HFF-Myc (cell line): ENCODE measurements at places on chromosomes 1 and 21.

DNA sequence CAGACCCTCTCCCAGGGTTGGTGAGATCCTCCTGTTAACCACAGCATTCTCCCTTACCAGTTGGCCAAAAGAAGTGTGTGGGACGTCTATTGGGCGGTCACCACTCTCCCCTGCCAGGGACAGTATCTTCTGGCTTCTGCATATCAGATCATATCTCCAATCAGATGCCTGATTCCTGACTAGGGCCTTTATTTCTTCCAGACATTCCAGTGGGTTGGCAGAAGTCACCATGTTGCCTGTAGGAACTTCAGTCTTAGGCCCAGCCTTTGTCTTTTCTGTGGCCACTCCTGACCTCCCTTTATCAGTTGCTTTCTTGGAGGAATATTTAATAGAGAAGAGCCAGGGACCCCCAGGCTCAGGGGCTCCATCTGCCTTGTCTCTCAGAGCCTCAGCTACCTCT lies 130.4 kb upstream of the F3 start:
- DNase-seq = no peak

- no peak for DNase-seq
Measured at GRCh38 chr21:31186916-31187315, 148.6 kb upstream of the KRTAP19-8 start.

GRCh38 chr1:98001764-98002163 lies 80.9 kb upstream of the DPYD start:
- DNase-seq = no peak

DNA sequence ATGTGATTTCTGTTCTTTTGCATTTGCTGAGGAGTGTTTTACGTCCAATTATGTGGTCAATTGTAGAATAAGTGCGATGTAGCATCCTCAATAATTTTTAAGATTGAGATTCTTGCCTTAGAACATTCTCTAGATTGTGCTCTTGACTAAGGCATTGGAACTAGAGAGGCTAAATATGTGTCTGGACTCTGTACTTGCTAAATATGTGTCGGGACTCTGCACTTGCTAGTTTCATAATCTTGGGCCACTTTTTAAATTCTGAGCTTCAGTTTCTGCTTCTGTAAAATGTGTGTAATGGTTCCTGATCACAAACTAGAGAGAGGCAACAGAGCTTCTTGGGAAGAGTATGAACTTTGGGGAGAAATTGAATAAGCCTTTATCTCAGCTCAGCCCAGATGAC lies 21.6 kb downstream of the HLX start:
- DNase-seq = no peak

GRCh38 chr1:113905435-113905861 lies 322 bp downstream of the DCLRE1B start:
- DNase-seq = no peak

DNA sequence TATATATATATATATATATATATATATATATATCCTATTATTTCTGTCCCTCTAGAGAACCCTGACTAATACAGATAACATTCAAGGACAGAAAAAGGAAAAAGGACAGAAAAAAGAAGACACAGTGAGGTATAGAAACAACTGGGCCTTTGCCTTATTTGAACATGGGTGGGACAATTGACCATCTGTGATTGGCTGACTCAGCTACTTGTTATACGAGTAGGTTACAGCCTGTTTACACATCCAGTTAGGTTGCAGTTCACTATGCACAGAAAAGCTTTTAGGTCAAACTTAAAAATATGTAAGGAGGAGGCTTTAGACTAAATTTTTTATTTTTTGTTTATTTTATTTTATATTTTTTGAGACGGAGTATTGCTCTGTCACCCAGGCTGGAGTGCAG lies 39.8 kb upstream of the RGS8 start:
- no peak for DNase-seq

DNA sequence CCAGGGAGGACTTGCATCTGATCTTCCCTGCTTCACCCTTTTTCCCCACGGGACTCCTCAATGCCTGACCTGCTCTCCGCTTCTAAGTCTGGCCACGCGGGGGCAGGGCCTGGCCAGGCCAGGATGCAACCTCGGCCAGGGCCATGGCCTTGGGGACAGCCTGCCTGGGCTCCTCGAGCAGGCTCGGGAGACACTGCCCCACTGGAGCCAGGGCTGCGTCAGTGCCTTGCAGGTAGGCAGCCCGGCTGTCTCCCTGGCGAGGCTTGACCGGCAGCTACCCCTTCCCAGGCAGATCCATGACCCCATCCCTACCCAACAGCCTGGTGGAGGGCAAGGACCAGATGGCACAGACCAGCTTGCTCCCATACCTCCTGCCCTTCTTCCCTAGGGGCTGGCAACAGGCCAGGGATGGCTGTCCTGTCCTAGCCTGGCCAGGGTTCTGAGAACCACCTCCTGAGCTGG lies 2.7 kb upstream of the PRDM16 start:
- no peak for DNase-seq

DNA sequence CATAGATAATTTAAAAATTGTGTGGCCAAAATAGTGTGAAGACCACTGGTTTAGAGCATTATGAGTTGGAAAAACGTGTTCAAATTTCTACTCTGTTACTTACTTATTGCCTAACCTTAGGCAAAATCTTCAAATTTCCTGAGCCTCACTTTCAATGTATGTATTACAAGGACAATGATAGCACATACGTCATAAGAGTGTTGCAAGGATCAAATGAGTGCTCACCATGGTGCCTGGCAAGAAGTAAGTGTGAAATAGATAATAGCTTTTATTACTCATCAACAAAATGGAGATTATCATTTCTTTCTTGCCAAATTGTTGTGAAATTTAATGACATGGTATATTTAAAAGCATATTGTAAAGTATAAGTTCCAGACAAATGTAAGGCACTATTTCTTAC lies 57.2 kb downstream of the FH start:
- no peak for DNase-seq

DNA sequence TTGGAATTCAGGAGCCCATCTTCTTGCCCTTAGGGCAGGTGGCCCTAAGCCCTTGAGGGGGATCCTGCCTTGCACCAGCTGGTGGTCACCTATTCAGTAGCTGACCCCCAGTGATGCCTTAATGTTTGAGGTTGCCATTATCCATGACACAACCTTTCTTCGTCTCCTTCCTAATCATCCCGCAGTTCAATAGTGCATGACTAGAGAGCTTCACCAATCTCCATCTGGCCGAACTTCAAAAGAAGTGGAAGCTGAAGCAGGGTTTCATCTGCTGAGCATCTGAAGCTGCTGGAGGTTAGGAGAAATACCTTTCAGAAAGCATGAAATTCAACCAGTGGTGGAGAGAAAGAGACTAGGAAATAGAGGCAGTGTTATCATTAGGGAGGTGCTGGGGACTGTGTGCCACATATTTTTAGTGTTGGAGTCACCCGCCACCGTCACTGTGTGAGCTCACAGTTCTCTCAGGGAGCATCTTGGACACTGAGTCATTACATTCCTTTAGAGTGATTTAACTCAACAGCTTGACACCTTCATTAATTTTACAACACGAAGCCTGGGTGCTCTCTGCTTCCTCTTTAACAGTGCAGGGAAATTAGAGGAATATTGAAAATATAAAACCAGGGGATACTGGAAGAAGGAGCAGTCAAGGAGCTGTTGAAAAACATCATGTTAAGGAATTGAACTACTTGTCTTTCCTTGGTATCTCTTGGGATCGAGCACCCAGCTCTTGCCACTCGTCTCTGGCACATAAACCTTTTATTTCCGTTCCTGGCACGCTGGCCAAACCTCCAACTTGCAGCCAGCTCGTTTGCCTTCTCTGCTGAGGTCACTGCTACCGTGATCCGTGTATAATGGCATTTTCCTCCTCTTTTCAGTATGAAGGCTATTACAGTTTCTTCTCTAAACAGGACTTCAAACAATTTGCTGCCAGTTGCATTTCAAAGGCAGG lies 53.6 kb downstream of the PEX14 start:
- DNase-seq = no peak

DNA sequence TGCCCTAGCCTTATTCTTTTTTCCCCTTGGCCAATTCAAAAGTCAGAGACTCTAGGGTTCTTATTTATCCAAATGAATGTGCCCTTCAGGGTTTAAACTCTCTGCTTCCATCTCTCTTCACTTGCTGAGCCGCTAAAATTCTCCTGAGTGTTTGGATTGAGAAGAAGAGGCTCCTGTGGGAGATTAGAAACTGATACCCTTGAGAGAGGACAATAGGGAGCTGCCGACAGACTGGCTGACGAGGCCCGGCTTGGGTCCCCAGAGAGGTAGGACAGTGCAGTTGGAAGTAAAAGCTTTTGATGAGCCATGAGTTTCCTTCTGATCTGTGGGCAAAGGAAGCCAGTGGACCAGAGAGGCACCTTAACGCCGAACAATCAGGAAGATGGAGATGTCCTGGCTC lies 41.3 kb upstream of the UBE2U start:
- no peak for DNase-seq

DNA sequence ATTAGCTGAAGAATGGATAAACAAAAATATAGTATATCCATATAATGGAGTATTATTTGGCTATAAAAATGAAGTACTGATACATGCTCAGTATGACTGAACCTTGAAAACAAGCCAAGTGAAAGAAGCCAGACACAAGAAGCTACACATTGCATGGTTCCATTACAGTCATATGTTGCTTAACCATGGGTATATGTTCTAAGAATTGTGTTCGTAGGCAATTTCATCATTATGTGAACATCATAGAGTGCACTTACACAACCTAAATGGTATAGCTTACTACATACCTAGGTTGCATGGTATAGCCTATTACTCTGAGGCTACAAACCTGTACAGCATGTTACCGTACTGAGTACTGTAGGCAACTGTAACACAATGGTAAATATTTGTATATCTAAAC lies 28.6 kb upstream of the FCAMR start:
- no peak for DNase-seq

- DNase-seq = no peak
Measured at GRCh38 chr1:71298633-71299032, 217.8 kb upstream of the ZRANB2 start.

- no peak for DNase-seq
Measured at GRCh38 chr1:25129380-25129779, 102.9 kb downstream of the SYF2 start.

DNA sequence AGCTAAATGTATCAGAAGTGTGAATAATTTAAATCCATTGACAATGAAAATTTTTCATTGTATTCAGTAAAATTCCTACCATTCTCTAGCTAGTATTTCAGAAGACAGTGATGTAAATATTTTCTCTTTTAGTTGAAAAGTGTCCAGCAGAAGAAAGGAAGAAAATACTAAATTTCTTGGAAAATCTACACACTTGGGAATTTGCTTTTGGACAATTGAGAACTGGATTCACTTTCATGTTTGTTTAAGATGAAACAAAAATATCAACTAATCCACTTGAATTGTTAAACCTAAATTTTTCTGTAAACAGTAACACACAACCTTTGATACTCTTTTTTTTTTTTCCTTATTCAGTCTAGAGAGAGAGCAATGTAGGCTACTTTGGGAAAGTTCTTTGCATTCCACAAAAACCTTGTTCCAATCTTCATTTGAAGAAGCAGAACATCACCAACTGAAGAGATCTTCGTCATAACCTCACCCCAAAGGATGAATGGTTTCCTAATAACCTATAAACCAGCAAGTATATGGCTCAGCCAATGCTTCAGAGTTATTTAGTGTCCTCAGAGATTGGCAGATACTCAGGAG lies 155.1 kb upstream of the GORAB start:
- DNase-seq = no peak

DNA sequence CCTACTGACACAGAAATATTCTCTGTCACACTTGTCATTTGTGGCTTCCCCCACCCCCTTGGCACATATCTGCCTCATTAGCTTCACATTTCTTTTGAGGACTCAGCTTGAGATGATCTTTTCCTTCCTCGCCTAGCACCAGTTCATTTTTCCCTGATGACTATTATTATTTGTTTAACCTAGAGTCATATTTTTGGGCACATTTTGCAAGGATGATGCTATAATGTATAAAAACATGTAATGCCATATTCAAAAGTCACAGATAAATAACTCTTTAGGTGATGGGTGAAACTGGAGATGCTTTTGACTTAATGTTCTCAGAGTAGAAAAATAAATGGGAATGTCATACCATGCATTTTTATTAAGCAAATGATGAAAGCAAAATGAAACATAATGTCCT lies 202.7 kb downstream of the BACH1 start:
- DNase-seq = no peak

DNA sequence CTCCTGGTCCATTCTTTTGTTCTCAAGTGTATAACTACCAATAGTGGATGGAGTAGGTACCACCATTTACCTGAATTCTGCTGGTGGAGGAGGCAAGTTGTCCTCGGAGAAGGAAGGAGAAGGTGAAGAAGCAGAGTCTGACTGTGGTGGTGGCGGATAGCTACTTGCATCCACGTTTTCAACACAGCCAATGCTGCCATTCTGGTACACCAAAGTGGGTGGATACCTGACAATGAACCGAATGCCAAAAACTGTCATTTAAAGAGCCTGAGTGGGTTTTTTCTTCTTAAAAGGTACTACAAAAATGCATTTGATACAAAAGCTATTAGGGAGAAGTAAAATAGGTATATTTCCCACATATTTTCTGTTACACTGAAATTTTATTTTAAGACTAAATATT lies 20.1 kb downstream of the GPR3 start:
- DNase-seq = no peak

- DNase-seq = no peak
Measured at GRCh38 chr1:9822490-9822889, 1.3 kb downstream of the CLSTN1 start.

GRCh38 chr1:46133181-46133658 lies 791 bp upstream of the PIK3R3 start:
- no peak for DNase-seq

DNA sequence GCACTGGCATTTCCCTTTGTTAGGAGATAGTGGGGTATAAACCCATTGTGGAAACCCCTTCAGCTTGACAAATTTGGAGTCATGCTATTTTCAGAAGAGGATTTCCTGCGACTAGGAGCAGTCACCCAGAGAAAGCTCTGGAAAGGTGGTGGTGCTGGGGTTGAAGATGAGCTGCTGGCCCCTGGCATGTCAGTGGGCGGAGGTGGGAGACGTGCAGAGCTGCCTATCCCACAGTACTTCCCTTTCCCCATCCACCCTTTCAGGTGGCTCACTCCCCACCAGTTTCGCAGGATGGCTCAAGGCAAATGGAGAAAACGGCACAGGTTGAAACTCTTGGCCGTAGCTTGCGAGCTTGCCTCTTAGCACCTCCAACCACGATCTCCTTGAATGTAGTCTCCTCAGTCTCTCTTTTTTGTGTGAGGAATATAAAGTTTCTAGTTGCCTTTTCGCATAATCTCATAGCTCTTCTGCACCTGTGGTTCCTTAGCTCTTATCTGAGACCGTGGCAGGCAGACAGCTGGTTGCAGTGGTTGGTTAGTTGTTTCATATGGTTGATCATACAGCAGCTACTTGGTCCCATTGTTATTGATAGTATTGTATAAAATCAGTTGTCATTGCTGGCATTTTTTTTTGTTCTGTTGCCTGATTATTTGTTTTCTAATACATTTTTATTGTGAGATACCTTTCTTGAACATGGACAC lies 48.2 kb downstream of the ADARB1 start:
- no peak for DNase-seq
